Substantia nigra (tissue), 51 donors: ENCODE measurements at places on chromosomes 2 and 18.

DNA sequence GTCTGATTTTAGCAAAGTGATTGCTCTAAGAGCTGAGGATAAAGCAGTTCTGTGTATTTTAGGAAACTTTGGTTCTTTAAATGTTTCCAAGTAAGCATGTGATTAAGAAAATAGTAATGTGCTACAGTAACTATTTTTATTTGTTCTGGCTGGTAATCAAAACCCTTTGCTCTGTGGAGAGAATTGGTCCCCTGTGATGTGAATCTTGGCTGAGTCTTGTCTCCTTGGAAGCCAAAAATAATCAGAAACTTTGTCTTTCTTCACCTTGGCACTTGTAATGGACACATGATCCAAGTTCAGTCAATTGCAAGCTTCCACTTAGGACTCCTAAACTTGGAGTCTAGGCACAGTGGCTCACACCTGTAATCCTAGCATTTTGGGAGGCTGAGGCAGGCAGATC, 422.7 kb upstream of the CDH20 start:
- no peak for DNase-seq

GRCh38 chr18:45104049-45104395, 423.3 kb downstream of the SETBP1 start:
- DNase-seq: no peak

- DNase-seq: no peak
These were observed 227.5 kb downstream of the HDAC4 start for GRCh38 chr2:239173301-239173700.

DNA sequence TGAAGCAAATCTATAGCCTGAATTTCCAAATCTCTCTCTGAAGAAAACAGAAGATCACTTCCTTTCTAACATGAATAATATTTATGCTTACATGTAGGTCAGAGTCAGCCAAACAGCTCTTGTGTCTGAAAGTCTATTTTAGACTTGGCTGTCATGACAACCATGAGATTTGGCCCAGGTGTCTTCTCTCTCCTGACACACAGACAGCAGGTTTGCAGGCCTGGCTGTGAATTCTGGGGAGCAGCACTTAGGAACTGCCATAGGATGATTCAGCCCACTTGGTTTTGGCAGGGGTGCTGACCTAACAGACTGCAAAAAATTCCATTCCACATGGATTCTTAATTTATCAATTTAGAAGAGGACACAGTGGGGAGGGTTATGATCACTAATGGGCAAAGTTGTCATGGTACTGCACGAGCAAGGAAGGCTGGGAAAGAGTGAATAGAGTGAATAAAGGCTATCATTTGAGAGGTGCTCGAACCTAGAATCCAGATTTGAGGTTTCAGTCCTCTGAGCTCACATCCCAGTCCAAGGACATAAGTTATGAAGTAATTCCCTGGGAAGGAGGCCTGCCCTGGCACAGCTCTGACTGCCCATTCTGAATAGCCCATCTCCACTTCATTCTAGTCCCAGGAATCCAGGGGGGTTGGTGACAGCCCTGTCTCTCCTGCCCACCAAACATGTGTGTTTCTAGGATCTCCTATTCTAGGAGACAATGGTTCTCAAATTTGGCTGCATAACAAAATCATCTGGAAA, 453.9 kb upstream of the TRIB2 start:
- no peak for DNase-seq

DNA sequence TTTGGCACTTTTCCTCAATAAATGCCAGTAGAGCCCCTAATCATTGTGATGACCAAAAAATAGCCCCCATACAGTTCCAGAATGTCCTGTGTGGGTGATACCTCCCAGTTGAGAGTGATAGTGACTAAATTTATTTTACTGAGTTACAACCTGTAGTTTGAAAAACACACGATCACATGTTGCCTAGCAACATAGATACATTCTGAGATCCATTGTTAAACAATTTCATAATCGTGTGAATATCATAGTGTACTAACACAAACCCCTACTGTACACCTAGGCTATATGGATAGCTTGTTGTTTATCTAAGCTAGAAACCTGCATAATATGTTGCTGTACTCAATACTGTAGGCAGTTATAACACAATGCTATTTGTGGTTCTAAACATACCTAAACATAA, 30.6 kb downstream of the KCMF1 start:
- DNase-seq: no peak

DNA sequence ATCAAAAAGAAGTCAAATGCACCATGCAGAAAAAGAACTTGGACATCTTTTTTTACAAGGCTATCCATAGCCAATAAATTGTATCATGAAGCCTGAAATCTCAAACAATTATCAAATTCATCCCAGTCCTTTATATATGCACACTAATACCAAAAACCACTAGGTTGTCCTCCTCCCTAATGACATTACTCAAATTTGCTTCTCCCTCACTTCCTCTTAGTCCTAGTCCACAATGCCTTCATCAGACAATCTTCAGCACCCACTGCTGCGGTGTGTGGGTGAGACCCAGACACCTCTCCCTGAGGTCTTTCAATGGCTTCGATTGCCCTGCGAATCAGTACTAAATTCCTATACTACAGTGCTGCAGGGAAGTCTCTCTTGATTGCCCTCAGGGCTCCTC, 58.1 kb downstream of the CLASP1 start:
- no peak for DNase-seq

DNA sequence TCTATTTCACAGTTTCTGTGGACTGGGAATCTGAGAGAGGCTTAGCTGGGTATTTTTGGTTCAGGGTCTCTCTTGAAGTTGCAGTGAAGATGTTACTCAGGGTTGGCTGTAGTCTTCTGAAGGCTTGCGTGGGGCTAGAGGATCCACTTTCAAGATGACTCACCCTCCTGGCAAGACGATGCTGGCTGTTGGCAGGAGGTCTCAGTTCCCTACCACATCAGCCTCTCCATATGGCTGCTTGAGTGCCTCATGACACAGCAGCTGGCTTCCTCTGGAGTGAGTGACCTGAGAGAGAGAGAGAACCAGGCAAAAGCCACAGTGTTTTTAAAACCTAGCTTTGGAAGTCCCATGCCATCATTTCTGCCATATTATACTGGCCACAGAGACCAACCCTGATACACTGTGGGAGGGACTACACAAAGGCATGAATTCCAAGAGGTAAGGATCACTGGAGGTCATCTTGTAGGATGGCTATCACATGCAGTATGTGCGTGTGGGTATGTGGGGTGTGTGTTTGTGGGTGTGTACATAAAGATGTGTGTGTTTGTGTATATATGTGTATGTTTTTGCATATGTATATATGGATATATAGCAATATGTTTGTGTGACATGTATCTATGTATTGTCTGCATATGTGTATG, 25.1 kb downstream of the DNPEP start:
- DNase-seq: no peak

DNA sequence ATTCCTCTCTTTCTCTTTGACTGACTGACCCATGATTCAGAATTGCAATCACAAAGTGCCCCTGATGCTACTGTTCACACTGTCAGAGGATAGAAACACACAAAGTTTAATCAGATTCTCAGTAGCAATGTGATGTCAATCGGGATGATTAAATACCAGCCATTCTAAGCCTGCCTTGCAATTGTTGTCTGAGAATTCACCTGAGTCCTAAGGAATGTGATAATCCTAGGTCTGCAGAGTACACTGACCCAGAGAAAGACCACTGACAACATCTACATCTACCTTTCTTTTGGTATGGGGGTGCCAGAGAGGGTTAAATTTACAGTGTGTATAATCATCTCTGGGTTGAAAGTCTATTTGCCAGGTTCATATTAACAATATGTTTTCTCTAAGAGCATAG, 883.3 kb downstream of the NRXN1 start:
- DNase-seq: no peak

DNA sequence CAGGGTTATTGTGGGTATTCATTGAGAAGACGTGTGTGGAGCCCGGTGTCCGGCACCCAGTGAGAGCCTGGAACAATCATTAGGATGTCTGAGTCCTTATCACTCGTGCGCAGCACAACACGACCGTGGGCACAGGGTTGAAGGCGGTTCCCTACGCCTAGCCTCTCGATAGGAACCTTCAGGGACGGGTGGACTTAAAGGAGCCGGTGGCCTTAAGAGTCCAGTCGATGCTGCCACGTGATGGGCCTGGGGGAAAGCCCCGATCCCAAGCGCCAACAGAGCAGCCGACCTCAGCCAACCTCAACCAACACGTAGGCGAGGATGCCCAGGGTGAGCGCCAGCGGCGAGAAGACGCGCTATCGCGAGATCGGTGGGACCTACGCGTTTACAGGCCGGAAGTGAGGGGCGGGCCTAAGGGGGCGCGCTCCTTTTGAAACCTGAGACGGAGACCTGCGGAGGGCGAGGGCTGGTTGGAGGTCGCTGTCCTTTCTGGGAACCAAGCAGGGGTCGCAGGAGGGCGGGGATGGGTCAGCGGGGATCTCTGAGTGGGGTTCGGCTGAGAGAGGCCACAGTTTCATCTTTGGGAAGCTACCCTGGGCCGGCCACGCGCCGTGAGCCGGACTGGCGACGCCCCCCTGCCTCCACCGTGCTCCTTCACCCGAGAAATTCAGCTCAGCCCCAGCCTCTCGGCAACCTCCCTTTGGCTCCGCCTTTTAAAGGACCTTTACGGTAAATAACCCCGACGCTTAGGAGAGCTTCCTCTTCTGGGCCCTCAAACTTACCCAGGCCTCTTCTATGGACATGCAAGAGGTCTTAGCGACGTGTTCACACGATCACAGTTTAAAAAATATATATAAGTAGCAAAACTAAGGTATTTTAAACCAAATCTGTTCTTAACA, 28.3 kb downstream of the WNT10A start:
- DNase-seq: peak; percentile 40

DNA sequence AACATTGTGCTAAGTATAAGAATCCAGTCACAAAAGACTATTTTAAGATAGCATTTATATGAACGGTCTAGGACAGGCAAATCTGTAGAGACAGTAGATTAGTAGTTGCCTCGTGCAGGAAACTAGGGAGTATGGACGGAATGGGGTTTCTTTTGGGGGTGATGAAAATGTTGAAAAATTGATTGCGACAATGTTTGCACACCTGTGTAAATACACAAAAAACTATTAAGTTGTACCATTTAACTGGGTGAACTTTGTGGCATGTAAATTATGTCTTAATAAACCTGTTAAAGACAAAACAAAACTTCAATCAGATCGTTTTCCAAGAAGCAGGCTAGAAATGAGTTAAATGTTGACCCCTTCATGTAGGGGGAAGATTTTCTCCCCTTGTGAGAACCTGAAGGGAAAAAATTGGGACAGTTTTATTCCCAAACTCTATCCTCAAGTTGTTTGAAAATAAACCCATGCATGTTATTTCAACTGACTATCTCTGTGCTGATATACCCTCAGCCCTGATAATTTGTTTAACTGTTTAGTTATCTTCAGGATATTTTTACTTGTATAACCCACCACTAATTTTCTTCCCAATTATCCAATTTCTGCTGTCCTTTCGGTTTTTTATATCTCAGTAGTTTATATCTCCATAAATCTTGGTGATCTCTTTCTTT, 87.2 kb downstream of the CAMKMT start:
- no peak for DNase-seq

GRCh38 chr18:28127763-28128658, 48.9 kb downstream of the CDH2 start:
- DNase-seq: no peak

DNA sequence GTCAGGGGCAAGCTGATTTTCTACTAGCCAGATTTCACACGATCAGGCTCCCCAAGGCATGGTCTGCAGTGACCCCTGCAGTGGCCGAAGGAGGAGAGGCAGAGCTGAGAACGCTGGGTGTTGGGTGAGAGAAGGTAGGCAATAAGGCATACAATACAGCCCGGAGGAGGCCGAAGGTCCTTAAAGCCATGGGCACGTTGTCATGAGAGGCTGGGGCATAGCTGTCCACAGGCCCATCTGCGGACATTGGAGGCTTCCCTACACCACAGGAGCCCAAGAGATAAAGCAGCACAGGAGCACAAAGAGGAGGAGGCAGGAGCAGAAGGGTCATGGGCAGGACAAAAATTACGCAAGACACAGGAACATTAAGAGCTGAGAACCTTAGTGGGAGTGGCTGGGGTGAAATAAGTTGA, 16.7 kb upstream of the BZW1 start:
- DNase-seq: no peak
